ENCODE measurements at places on chromosomes 2 and 18. TPM values are rescaled to one million over a fixed set of nuclear protein-coding genes. Genes with fewer than 3 reads are reported as not detected.

Gene TTR
- total RNA-seq = not detected

- DNase-seq = no peak
Observed at GRCh38 chr2:180905461-180905860, 74.9 kb upstream of the UBE2E3 start.

Gene ZAP70
- total RNA-seq = 1.6 TPM

Gene ALLC
- total RNA-seq = not detected

GRCh38 chr2:102335871-102336366 is 19.7 kb upstream of the IL18R1 start:
- DNase-seq = no peak

DNA sequence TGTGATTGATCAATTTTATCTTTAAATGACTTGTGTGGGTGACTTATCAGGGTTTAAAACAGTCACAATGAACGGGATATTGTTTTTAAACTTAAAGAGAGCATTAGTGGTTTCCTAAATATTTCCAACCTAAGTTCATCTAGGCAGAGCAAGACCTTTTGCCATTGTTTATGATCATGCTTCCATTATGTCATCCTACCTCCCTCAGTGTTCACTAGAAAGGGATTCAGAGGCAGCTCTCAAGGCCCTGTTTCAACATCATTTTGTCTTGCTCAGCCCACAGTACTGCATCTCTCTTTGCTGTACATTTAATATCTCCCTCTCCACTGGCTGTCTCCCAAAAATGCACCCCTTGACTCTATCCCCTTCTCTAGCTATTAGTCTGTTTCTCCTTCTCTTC is 21.5 kb upstream of the PELI1 start:
- DNase-seq = no peak

Gene ASB18
- total RNA-seq = 4.6 TPM

Gene FASTKD2
- 36.1 TPM for total RNA-seq

Gene ARHGAP28
- total RNA-seq = 1.1 TPM

Gene HOXD12
- total RNA-seq = not detected

DNA sequence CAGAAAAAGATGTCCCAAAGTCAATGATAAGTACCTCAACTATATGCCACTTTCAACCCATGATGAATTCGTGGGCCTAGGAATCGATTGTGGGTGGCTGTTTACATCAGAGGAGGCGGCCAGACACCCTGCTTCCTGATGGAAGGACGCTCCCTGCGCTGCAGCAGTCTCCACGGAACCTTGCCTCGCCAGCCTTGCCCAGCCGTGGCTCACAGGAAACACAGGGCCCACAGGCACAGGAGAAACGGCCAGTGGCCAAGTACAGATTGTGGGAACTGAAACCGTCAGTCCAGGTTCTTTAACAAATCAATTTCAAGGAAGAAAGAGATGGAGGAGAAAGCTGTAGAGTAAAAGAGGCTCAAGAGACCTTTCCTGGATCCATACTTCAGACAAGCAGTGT is 101.5 kb upstream of the NFATC1 start:
- DNase-seq = no peak

Gene TEX44
- total RNA-seq = not detected

DNA sequence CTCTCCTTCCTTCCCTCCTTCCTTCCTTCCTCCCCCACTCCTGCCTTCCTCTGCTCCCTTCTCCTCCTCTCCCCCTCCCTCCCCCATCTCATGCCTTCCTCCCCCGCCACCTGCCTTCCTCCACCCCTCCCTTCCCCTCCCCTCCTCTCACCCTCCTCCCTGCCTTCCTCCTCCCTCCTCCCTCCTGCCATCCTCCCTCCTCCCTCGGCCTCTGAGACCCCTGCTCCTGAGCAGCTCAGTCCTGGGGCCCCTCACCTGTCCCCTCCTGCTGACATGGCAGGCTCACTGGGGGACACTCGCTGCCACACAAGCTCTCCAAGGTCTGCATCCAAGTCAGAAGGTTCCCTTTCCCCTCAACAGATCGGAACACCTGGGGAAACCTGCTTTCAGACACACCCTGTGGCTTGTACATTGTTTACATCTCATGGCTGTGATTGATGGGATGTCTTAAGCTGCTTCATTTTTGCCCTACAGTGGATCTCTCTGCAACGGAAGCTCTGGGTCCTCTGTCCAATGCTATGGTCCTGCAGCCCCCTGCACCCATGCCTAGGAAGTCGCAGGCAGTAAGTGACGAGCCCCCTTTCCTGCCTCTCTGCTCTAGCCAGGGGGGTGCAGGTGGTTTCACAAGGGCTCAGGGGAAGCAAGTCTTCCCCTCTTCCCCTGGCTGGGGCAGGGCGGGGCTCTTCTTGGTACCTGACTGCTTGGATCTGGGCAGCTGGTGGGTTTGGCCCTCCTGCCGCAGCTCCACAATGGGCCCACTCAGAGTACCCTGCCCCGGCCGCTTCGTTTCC is 22.9 kb downstream of the ITGB1BP1 start:
- DNase-seq = no peak

- no peak for DNase-seq
Observed at GRCh38 chr18:12155996-12156395, 62.4 kb downstream of the ANKRD62 start.

Gene GTF2A1L
- total RNA-seq = not detected

GRCh38 chr18:35430721-35431373 is 53.7 kb upstream of the ZNF396 start:
- DNase-seq = no peak

- no peak for DNase-seq
Observed at GRCh38 chr2:854460-854859, 96.2 kb upstream of the SNTG2 start.

DNA sequence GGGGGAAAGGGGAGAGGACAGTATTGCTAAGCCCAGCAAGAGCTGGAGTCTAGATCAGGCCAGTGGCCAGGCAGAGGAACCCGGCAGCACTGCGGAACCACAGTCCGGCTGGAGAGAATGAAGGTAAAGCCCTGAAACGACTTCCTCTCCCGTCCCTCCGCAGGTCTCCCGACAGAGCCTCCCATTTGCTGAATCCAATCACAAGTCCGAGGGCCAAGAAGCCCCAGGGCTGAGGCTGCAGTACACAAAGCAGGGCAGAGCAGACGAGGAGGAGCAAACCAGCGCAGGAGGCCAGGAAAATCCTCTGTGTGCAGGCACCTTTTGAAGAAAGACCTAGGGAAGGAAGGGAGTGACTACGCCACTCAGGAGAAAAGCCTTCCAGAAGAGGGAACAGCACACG is 104.4 kb downstream of the OSBPL1A start:
- no peak for DNase-seq

GRCh38 chr2:31859959-31860358 is 150.8 kb downstream of the MEMO1 start:
- no peak for DNase-seq

GRCh38 chr2:238947920-238948710 is 100.2 kb downstream of the TWIST2 start:
- DNase-seq = no peak

- DNase-seq = no peak
Observed at GRCh38 chr2:10278763-10279471, 23.8 kb upstream of the HPCAL1 start.

Gene CCDC150
- total RNA-seq = 0.89 TPM

- DNase-seq = no peak
Observed at GRCh38 chr18:59323931-59324622, 5.6 kb upstream of the CPLX4 start.

GRCh38 chr2:216787851-216788540 is 71.9 kb downstream of the TNP1 start:
- DNase-seq = no peak

DNA sequence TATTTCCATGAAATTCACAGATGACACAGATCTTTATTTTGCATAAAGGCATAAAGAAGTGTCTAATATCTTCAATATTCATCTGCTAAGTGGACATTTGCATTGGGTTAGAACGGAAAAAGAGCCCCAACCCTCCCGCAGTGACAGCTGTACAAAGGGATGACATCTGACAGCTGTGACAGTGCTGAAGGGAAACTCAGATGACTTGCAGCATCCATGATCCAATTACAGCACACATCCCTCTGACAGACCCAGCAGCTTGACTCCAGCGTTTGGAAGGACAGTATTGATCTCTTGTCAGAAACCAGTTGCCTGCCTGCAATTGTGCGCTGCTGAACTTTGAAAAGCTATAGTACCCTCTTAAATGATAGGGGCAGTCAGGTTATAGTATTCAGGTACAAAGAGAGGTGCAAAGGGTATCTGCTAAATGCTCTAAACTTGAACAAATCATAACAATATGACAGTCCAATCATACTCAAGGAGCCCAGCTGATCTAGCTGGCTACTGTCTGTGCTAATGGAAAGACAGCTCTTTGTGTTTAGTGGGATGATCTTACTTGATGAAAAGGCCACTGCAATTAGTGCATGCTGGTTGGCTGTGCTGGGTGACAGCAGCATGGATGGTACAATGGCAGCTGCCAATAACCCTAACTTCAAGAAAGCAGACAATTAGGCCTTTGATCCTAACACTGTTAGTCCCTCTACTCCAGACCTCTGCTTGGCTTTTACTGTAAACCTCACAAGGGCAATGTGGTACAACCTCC is 599.2 kb downstream of the NR4A2 start:
- no peak for DNase-seq

- DNase-seq = no peak
Observed at GRCh38 chr2:138279871-138280270, 221.7 kb upstream of the SPOPL start.

- DNase-seq = no peak
Observed at GRCh38 chr2:205543262-205543843, 138.9 kb upstream of the NRP2 start.

Gene GULP1
- 6.7 TPM for total RNA-seq

DNA sequence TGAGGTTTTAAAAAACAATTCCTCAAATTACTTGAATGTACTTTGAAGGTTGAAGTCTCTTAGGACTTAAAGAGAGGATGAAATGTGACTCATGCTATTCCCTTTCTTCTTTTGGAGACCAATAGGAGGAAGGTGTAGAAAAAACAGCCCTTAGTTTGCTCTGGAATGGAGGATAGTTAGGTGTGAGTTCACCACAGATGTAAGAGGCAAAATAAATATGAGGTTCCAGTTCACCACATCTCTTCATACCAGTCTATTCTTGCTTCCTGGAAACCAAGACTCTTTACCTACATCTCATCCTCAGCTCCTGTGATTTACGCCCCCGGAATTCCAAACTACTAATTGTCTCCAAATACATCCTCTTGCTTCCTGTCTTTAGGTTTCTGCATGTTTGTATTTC is 77.5 kb upstream of the TTC21B start:
- DNase-seq = no peak

DNA sequence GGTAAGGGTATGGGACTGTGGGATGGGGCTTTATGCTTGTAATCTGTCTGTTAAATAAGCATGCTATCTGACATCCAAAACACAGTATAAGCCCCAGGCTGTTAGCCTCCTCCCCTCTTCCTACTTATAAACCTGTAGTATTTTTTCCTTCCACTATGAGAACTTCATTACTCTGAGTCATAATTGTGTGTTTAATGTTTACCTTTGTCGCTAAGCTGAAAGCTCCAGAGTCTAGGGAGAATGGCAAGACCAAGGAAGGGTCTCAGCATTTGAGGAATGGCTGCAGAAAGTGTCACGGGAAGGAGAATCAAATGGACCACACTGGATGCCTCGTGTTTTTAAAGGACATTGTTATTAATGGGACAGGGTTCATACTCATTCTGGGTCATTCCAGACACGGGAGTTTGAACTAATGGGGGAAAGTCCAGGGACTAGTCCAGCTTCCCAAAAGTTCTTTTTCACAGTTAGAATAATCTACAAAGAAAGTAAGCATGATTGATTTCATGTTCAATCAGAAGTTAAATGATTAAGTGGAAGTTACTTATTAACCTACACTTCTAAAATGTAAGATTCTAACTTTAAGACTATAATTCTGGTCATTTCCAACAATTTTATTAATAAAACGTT is 292.2 kb downstream of the AFF3 start:
- DNase-seq = no peak

GRCh38 chr18:6731222-6731596 is 1.7 kb downstream of the ARHGAP28 start:
- no peak for DNase-seq

Gene SAG
- not detected for total RNA-seq

GRCh38 chr18:24875286-24875685 is 414.8 kb downstream of the HRH4 start:
- DNase-seq = no peak

DNA sequence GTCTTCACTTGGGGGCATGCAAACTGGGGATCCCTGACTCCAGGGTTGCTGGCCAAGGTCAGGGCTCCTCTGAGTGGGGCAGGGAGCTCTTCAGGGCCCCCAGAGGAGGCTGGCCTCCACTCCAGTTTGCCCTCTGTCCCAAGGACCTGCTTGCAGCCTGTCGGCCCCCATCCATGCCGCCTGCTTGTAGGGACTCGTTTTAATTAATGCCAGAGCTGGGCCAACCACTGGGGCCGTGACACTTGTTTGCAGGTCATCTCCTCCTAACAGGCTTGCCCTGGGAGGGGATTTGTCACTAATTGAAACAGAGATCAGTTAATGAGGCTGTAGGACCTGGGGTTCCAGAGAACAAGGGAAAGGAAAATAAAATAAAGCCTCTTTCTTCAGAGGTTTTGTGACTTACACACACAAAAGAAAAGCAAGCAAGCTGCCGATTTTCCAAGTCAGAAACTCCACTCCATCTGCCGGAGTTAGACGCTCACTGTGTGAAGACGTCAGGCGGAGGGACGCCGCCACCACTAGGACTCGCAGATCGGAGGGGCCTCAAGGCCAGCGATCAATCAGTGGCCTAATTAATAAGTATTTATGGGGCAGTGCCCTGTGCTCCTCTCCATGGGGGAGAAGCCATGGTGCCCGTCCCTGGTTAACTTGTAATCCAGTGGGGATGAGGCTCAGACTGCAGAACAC is 75.9 kb downstream of the SFXN5 start:
- DNase-seq = no peak

Gene LCT
- not detected for total RNA-seq

Gene TMX3
- 24.7 TPM for total RNA-seq

DNA sequence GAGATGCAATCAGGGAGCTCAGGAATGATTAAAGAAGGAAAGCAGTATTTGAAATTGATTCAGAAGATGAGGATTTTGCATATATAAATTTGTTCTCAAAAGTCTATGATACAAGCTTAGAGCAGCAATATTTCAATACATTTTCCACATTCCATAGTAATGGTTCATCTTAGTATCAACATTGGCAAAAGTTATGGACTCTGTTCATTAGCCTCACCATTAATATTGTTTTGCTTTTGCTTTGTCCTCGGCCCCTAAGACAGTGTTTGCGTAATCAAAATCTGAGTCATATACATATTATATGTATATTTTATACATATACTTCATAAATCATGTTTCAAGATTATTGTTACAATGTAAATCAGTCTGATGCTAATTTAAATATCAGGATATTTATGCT is 176.6 kb downstream of the CNTNAP5 start:
- DNase-seq = no peak

GRCh38 chr18:44896846-44897245 is 216.2 kb downstream of the SETBP1 start:
- DNase-seq = no peak

Data from Right ventricle myocardium inferior (tissue), 1 donor.